ENCODE measurements at places on chromosomes 13 and 19.

DNA sequence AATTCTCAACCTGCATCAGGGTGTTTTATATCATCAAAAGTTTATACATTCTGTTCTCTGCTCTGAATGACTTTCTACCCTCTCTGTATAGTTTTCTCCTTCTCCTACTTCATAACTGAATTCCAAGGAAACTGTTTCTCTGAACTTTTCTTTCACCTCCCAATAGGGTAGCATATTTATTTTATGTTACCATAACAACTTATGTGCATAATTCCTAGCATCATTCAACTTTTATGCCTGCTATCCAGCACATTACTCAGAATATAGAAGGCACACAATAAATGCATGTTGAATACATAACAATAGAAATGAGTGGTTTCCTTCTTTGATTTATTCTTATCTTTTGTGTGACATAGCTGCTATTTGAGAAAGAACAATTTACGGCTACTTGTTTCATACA, 2385.0 kb downstream of the PCDH9 start:
- no peak for DNase-seq

DNA sequence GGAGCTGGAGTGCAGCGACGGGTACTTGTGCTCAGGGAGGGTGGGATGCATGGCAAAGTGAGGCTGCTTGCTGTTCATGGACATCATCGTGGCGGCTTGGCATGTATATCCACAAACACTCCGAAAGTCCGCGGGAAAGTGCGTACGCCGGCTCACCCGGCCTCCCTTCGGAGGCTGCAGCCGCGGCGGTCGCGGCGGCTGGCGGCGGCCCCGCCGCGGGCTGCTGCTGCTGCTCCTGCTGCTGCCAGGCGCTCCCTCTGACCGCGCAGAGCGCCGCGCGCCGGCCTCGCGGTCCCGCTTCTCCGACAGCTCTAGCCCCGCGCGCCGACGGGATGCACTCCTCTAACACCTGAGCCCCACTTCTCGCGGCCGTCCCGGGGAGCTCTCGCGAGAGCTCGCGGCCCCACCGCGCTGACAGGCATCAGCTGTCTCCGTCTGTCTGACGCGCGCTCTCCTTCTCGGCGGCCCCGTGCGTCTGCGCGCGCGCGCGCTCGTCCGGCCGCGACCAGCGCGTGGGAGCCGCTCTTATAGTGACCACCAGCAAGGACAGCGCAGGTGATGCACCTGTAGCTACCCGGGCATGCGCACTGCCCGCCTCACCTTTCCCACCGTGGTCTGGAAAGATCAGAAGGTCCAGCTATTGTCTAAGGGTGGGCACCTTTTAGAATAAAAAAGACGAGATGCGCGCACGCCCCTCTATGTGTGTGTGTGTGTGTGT, at the start of gene POU4F1:
Gene POU4F1 (minus strand): TSS at position 313 of the 718 bp plus-strand sequence. CDS start 226 bp downstream, at position 87.
- peak; percentile 65 for DNase-seq

DNA sequence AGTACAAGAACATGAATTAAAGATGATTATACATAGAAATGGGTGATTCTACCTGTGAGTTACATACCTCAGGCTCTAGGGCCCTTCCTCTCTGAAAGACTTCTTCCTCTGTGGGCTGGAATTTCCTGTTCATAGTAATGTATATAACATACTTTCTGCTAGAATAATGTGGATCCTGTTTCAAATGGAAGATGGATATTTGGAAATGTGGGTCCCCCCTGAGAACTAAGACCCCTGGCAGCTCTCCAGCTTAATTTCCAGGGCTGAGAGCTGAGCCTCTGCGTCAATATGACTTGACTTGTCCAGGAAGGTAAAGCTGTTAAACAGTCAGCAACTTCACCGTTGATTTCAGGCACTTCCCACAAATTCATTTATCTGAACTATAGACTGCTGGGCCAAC, 296.3 kb downstream of the NALCN start:
- no peak for DNase-seq

DNA sequence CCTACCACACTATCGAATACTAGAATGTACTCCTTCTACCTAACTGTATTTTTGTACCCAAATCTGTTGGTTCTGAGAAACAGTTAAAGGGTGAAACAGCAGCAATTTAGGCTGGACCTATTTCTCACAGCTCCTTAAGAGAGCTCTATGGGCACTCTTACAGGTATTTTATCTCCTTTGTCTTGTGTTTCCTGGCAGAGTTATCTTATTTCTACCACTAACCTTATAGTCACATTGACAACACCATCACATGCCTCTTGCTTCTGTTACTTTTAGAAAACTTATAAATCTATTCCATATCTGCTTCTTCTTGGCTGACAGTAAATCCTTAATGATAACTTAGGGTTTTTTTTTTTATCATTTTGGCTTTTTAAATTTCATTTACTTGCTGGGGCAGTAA, 130.7 kb downstream of the MYO16 start:
- DNase-seq: no peak

DNA sequence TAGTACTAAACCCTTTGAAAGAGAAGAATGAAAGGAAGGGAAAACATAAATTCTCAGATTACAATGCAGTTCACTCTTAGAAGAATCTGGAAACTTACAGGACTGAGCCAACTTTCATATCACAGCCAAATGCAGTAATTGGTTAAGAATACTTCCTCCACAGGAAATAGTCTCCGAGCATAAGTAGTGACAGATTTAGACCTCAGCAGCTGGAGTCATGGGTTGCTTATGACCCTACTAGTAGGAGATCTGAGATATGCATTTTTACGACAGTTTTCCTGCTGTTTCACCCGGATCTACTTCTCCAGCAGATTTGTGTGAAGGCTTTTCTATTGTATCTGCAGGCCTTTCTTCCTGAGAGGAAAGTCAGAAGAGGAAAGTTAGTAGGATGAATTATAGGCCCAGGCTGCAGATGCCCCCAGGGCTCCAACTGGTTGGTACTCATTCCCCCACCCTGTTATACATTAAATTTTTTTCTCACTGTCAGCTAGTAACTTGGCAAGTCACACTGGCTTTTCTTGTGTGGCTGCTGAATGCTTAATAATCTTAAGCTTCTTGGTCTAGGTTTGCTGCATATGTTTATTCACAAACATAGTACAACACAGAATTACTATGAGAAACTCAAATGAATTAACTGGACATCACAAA, 1241.5 kb upstream of the MIR17HG start:
- no peak for DNase-seq

- DNase-seq: no peak
These were observed 36.6 kb upstream of the MED4 start for GRCh38 chr13:48131533-48131932.

DNA sequence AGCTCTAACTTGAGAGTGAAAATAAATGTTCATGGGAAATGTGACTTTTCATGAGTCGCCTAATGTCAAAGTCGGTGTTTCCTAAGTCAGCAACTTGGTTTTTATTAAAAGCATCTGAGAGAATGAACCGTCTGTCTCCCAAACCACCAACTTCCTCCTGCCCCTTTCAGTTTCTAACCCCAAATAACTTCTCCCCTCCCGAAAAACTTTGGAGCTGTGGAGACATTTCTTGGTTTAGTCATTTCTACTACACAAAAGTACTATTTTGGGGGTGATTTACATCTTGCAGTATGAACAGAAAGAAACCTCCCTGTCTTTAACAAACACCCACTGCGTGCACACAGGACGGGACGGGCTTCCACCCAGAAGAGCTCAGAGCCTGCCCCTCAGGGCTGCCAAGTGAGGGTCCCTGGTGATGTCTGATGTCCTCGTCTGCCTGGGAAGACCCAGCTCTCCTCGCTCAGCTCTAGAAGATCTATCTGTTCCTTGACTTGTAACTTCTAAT, 65.0 kb downstream of the RASA3 start:
- DNase-seq: peak; percentile 34

GRCh38 chr13:111513766-111514609, 193.5 kb downstream of the TEX29 start:
- DNase-seq: no peak

DNA sequence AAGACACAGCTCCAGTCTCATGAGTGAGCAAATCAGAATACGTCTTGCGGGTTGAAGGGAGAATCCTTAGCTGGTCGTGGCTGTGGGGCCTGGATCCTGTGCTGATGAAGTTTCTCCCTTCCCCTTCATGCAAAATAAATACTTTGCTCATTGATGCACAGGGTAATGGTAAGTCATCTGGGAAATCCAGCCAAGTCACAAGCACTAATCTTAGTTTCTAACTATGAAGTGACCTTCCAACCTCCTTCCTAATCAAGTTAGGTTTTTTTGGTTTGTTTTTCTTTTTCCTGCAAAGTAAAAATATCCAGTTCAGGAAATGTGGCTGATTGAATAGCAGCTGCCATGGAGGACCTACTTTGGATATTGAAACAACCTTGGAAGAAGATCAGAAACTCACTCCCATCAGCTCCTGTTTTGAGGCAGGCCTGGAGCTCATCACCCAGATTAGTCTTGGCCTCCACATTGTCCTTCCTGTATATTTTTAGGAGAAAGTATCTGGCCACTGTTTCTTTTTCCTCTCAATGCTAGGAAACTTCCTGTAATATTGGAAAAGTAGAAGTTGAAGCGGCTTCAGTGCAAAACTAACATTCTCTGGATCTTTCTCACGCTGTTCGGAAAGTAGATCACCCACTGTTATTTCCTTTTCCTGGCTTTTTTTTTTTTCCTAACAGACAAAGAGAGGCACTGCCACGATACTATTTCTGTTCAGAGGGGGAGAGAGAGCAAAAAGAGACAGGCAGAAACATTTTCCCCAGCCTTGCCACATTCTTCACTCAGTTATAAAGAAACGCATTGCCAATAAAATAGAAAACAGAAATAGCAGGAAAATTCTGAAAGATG, 12.3 kb upstream of the ARL11 start:
- DNase-seq: no peak

- no peak for DNase-seq
These were observed 78.7 kb upstream of the FAM216B start for GRCh38 chr13:42702716-42703115.

DNA sequence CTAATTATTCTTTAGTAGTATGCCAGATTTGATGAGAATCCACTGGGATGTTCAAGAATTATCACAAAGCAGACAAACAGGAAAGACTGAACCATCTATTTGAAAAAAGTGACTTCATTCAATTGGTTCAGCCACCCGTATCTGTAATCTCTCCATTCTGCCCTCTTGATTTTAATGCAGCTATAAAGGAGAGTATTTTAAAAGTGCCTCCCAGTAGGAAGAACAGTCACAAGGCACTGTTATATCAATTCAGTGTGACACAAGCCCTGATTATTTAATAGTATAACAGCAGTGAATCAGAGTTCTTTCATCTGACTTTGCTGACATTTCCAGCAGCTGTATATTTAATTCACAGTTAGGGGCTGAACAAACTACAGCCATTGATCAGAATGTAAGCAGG, 77.3 kb upstream of the SLAIN1 start:
- DNase-seq: no peak

GRCh38 chr13:113762075-113762474, 3.0 kb downstream of the TMEM255B start:
- DNase-seq: no peak

GRCh38 chr13:45219938-45220375, 19.1 kb upstream of the KCTD4 start:
- DNase-seq: no peak

GRCh38 chr19:55679343-55680257, 4.6 kb downstream of the EPN1 start:
- no peak for DNase-seq

DNA sequence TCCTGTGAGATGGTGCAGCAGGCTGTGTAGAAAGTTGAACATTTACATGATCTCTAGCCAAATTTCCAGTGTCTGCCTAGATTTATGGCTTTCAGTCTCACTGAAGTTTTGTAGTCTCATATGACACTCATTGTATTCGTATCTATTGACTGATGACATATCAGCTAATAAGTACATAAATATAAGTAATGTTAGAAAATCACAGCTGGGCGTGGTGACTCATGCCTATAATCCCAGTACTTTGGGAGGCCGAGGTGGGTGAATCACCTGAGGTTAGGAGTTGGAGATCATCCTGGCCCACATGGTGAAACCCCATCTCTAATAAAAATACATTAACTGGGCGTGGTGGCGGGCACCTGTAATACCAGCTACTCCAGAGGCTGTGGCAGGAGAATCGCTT, 54.7 kb upstream of the HTR2A start:
- DNase-seq: no peak

DNA sequence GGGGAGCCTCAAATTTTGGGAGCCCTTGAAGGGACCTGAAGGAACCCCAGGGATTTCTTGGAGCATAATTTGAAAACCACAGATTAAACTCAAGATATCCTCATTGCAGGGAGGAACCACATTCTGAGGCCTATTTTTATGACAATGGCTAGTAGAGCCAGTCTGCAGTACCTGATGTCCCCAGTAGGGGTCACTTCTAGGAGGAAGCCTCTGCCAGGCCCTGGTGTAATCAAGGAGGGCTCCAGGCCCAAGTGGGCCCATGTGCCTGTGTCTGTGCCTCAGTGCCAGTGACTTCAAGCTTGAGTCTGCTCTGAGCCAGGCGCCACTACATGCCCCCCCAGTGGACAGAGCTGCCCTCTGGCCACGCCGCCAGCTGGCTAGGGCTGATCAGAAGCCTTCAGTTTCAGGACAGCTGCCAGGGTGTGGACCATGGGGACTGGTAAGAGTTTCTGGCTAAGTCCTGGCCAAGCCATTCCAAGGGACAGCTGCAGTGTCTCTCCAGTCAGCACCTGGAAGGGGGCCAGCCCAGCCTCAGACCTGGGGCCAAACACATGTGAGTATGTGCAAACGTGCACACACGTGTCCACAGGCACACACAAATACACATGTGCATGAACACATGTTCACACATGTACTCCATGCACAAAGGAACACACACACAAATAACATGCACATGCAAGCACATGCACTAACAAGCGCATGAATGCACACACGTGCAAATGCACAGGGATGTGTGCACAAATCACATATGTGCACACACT, 20.5 kb upstream of the SLC7A10 start:
- peak; percentile 14 for DNase-seq

GRCh38 chr13:97372936-97373335, 61.0 kb upstream of the RAP2A start:
- no peak for DNase-seq

DNA sequence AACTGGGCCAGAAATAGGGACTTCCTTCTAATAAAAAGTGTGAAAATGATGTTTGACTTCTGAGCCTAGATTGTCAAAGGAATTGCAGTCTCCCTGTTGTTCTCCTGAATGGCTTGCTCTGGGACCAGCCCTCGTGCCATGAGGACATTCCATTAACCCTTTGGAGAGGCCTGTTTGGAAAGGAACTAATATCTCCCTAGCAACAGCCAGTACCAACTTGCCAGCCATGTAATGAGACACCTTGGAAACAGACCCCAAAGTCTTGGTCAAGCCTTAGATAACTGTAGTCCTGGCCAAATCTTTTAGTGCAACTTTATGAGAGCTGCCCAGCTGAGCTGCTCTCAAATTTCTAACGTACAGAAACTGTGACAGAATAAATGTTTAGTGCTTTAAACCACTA, 8.2 kb upstream of the SIAH3 start:
- no peak for DNase-seq
